Suppressor macrophage treated with lipopolysaccharide for 4 hours (primary cell): ENCODE measurements at places on chromosomes 6 and 20.

- no peak for DNase-seq
These were observed 10.9 kb upstream of the SLC22A3 start for GRCh38 chr6:160337301-160337700.

DNA sequence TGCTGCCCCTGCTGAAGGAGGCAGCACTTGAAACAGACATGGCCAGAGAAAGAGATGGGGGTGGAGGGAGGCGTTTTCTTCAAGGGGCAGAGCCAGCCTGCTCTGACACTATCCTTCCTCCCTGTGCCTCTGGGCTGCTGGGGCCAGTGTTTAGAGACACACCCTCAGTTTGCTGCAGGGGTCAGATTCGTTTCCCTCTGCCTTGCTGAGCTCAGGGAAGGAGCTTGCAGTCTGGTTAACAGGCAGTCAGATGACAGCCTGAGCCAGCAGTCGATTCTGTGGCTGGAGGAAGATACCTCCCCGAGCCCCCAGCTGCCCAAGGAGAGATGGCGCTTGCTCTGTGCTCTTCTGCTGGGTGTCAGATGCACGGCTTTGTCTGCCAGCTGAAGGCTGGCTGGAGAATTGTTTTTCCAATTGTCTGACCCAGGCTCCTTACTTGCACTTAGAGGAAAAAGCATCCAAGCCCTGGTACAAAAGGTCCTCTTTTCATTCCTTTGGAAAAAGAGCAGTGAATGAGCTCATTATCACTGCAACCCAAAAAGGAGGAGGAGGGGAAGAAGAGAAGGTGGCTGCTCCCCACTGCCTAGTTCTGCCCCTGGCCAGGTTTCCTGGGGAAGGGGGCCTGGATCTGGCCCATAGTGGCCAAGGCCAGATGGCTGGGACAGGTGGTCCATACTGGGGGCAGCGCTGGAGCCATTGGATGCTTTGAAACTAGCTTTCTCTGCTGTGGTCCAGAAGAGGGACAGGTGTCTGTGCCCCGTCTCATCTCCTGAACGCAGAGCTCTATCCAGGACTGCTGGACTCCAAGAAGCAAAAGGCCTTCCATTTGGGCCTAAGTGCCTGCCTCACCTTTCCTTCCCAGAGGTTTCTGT, 88.2 kb downstream of the TCP11 start:
- DNase-seq: peak; percentile 74

DNA sequence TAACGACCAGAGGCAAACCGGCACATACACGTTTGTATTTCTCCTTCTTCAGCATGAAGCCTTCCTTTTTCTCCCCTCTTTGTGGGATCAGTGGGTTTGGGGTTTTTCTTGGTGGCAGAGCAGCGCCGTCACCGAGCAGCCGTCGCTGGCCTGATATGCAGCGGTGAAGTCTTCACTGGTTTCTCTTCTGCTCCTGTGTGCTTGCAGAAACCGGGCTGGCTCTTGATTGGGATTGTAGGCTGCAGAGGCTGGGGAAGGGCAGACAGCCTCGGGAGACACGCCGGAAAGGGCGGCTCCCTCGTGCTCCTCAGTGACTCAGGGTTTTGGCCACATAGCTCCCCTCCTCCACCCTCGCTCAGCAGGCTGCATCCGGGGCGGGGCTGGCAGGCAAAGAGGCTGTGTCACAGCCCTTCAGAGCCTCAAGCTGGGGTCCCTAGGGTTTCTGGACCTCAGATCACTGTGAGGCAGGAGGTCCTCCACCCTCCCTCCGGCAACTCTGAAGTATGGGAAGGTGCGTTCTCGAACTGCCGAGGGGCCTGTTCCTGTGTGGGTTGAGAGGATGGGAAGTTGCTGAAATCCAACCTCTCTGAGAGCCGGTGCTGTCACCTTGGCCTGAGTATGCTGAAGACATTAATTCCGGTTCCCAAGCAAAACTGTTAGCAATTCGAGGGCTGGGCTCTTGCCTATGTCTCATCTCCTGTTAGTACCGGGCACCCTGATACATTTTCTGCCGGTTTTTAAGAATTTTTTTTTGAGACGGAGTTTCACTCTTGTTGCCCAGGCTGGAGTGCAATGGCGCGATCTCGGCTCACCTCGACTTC, 24.2 kb downstream of the NQO2 start:
- DNase-seq: peak; percentile 98

- DNase-seq: no peak
These were observed 191.3 kb upstream of the MYLIP start for GRCh38 chr6:15937602-15938001.

GRCh38 chr20:49545572-49545971, 22.4 kb downstream of the PTGIS start:
- no peak for DNase-seq

GRCh38 chr6:9948678-9949077, 466.2 kb downstream of the TFAP2A start:
- DNase-seq: no peak
